Activated T-helper 2 cell treated with anti-CD3 and anti-CD28 coated beads, Interferon-gamma antibody, Interleukin-2, Interleukin-4, amounts not matched to agents 10 μg/mL and 5 μg/mL and 100 μg/mL, durations not matched to agents 14 hours and 24 hours and 36 hours (primary cell): ENCODE measurements at places on chromosomes 16 and 17. TPM values are rescaled to one million over a fixed set of nuclear protein-coding genes. Genes with fewer than 3 reads are reported as not detected.

PRR29 gene
- total RNA-seq = 0.14 and 0.18 TPM in 2 replicates

LITAFD gene
- not detected in 2 replicates for total RNA-seq

CNEP1R1 gene
- 23.4 and 26.1 TPM in 2 replicates for total RNA-seq

ATP1B2 gene
- 0.32 and 0.37 TPM in 2 replicates for total RNA-seq

SLFN12L gene
- total RNA-seq = 37.8 and 41.9 TPM in 2 replicates

PYDC1 gene
- not detected in 2 replicates for total RNA-seq

CTU2 gene
- 43.8 and 43.9 TPM in 2 replicates for total RNA-seq
